ENCODE measurements at places on chromosomes 4 and X.

DNA sequence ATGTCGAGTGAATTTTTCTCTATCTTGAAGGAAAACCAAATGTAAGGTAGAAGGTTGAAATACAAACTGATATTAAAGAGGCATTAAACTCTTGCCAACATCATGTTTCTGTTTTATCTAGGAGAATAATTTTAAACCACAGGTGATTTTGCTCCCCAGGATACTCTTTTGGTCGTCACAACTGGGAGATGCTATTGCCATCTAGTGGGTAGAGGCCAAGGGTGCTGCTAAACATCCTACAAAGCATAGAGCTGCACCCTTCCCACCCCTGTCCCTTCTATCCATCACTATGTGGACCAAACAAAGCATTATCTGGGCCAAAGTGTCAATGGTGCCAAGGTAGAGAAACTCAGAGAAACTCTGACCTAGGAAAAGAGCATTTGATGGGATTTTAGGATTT is 154.6 kb upstream of the MAGEB2 start:
- DNase-seq, result peak; percentile 27

GRCh38 chrX:131894995-131895394 is 128.1 kb upstream of the STK26 start:
- peak; percentile 43 for DNase-seq

DNA sequence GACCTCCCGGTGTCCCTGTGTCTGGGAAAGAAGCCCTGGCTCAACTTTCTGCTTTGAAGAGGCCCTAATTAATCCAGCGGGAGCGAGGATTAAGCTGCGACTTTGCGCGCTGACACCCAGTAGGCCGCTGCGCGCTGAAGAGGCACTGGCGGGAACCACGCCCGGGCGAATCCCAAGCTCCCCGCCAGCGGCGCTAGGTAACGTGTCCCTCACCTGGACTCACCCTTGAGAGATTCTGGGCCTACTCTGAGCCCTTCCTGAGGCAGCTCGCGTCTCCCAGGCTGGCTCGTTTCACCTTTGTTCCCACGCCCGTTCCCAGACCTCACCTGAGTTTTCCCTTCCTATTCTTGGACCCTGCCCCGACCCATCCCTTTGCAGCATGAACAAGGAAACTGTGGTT is 616 bp upstream of the KLHL34 start:
- DNase-seq, result no peak

GRCh38 chr4:41559940-41560516 is 22.1 kb downstream of the LIMCH1 start:
- no peak for DNase-seq

DNA sequence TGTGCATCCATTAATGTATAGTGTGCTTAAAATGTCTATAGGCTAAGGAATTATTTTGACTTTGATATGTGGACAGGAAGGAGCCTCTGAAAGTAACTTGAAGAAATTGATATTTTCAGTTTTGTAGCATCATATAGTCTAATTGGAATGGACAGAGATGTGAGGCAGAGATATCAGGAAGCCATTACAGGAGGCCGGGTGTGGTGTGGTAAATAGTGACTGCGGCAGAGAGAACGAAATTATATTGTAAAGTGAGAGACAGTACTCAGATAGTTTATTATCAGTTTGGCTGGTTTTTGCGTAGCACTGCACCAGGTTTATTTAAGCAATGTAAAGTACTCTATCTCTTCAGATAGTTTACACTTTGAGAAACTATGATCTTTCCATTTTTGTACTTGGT is 98.5 kb downstream of the RAP1GDS1 start:
- DNase-seq, result no peak

DNA sequence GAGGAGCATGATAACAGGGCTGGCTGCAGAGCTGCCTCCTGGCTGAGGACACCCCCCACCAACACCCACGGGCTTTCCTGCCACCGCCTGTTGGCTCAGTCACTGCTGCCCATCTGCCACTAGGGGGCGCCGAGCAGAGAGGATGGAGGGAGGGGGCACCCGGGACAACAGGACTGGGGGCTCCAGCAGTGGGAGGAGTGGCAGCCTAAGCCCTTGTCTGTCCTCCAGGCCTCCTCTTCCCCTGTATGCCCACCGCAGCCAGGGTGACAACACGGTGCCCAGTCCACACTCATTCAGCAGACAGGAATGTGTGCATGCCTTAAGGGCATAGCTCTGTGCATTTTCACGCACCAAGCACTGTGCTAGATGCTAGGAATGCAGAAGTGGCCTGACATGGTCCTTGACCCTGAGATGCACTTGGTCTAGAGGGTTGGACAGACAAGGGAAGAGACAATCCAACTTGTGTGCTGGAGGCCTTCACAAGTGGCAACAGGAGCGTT is 149.9 kb downstream of the AMMECR1 start:
- DNase-seq, result no peak

- DNase-seq, result no peak
Measured at GRCh38 chr4:90950385-90950841, 823.2 kb downstream of the CCSER1 start.

DNA sequence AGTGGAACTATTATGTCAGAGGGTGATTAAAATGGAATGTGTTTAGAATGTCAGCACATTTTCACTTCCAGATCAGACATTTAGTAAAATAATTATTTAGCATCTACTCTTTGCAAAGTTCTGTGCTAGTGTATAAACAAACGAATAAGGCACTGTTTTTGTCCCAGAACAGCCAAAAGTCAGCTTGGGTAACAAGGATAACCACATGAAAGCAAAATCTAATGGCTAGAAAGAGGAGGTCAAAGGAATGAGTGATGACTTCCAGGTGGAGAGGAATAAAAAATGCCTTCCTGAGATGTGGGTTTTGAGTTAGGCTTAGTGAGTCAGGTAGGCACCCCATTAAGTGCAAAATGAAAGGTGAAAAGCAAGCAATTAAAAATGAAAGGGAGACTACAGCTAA is 112.6 kb downstream of the ATP10D start:
- DNase-seq, result no peak

DNA sequence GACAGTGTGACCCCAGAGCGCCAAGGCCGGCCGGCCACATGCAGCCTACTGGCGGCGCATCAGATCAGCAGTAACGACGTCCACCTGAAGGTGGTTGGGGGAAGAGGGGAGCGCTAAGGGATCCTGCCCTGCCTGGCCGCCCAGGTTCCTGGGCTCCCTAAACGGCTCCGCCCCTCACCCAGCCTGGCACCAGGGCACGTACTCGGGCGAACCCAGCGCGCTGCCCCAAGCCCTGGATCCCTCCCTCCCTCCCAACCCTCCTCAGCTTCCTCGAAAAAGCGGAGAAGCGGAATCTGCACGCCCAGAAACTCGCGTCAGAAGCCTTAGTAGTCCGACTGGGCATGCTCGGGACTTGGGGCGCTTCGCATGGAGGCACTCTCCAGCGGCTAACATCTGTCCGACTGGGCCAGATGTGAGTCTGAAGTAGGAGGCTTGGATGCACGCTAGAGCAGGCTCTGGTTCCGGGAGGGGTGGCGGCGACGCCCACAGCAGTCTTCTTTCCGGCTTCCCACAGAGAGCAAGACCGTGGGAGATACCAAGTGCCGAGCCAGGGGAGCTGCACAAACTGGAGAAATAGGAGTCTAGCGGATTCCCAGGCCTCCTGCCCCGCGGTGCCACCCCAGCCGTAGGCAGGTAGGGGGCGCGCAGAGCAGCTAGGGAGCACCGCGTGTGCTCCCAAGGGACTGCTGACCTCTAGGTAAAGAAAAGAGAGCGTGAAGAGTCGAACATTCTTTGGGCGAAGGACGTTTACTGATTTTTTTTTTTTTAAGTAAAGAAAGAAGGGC is 114.3 kb upstream of the TEX13C start:
- no peak for DNase-seq

- DNase-seq, result no peak
Measured at GRCh38 chrX:374596-374995, 12.1 kb downstream of the PPP2R3B start.

Measured in RKO (cell line).